ENCODE measurements at places on chromosomes 2 and 18.
A peak's percentile ranks its signal among the peaks of the same experiment; 100 is the strongest.

GRCh38 chr18:27750014-27750413 lies 426.9 kb downstream of the CDH2 start:
- no peak for DNase-seq

DNA sequence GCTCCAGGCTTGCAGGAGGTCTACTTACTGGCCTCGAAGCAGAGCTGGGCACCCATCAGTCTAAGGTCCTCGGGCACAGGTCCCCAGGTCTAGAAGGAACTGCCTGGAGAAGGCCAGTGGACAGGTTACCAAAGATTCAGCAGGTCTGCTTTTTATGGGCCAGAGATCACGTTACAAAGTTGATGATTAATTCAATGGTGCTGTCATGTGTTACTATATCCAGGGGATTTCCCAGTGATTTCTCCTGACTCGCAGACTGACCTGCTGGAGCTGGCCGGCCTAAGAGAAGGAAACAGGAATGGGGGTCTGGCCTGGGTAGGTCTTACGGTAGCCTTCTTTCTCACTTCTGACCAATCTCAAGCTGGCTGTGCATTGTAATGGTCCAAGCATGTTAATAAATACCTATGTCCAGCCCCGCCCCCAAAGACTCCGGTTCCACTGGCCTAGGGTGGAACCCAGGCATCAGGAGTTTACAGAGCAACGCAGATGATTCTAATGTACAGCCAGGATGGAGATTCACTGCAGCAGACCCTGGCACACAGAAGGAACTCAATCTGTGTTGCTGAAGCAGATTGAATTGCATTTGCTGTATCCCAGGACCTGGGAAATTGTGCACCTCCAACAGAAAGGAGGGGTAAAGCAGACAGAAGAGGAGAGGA lies at the start of gene NEURL3:
TSS of gene NEURL3 (minus strand) at position 127 of the 659 bp plus-strand sequence. CDS start at position 56, 71 bp downstream.
- DNase-seq: peak; percentile 54

- DNase-seq: no peak
Observed at GRCh38 chr2:121485039-121485438, 45.6 kb upstream of the RNU4ATAC start.

- no peak for DNase-seq
Observed at GRCh38 chr2:150126839-150127238, 360.6 kb downstream of the RND3 start.

DNA sequence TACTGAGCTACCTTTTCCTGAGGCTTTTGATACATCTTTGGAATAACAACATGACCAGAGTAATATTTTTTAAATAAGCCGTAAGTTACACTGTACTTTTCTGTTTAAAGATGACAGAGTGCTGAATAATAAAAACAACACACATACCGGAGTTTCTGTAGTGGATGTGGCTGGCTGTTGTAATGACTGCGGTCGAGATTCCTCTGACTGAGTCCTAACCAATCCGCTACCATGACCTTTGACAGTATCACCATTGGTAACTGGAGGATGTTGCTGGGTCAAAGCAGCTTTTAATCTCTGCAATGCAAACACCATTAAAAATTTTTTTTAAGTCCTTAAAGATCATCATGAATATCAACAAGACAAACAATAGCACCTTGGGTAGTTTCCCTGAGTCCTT lies 70.7 kb downstream of the ATF2 start:
- no peak for DNase-seq

- DNase-seq: no peak
Observed at GRCh38 chr2:59314031-59314766, 1073.1 kb upstream of the FANCL start.

GRCh38 chr2:111251711-111252110 lies 131.0 kb downstream of the BCL2L11 start:
- DNase-seq: no peak

DNA sequence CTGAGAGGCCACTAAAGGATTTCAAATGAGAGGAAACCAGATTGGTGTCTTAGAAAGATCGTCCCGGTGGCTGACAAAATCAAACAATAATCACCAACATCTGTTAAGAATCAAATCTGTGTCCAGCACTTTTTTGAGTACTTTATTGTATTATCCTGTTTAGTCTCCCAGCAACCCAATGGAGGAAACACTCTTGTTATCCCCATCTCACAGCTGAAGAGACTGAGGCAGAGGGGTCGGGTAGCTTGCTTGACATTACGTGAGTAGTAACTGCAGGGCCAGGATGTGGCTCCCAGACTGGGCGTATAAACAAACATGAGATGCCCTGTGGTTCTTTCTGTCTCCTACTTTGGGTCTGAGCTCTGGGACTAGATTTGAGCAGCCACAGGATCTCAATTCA lies 76.0 kb downstream of the KLHL29 start:
- no peak for DNase-seq

DNA sequence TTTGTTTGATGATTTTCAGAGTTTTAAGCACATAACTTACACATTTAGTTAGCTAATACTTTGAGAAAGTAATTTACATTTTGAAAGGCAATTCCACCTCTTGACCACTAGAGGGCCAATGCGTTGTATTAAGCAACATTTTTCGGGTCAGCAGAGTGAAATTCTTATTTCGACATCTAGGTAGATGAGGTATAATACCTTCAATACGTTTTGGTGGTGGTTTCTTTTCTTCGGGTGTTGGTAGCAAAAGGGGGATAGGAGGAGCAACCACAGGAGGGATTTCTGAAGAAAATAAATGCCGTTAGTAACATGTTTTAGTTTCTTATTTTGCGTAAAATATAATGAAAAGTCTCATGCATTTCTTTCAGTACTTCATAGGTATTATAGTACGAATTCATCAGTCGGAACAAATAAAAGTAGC lies 106.3 kb downstream of the TTN start:
- peak; percentile 60 for DNase-seq

- DNase-seq: no peak
Observed at GRCh38 chr18:26483633-26484032, 64.7 kb downstream of the KCTD1 start.

DNA sequence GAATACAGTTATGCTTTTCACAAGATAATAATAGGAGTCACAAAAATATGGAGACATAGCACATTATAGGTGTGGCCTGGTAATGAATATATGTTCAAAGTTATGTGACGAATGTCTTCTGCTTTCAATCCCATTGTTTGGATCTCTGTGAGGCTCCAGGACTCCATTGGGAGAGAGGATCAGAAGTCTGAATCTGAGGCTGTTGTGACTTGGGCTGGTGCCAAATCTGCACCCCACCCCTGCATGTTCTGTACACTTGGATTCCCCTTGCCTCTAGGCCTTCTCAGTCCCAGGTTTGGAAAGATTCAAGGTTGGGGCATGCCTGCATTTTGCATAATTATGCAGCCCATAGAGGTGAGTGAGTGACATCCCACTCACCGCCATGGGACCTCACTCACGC lies 103.1 kb upstream of the MGAT5 start:
- no peak for DNase-seq

DNA sequence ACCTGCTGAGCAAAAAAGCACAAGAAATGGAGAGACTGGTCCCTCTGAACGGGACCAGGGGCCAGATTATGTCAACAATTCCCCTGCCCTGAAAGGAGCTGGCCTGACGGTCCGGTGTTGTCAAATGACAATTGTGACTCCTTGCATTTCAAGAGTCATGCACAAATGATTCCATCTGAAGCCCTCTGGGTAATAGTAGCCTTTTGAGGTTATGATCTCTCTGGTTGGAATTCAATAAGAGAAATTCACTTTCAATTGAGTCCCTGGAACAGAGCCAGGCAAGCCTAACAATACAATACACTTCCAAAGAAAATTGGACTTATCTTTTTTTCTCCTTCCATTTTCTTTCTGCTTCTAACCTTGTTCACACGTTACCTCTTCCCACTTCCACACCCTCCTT lies 116.9 kb downstream of the C1D start:
- DNase-seq: no peak

DNA sequence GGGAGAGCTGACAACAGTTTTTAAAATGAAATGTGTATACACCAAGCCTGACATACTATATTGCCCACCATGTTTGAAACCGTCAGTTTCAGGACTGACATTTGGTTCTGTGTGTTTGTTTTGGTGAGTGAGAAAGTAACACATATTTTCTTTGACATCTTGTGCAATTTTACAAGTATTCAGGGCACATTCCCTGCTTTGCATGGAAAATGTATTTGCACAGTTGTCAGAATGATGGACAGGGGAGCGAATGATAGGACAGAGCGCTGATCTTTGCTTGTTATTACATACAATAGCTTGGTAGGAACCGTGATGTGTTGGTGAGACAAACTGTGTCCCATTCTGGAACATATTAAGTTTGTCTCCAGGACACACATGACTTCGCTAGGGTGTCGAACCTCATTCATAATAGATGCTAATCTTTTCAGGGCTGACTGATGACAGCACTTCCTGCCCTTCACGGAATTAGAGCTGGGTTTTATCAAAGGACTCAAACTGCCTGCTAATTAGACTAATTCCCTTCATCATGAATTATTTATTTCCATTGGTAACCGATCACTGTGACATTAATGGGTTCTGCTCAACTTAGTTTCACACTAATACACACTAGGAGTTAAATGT lies 158.5 kb downstream of the CDCA7 start:
- DNase-seq: no peak

- DNase-seq: no peak
Observed at GRCh38 chr2:108629417-108629816, 89.9 kb upstream of the RANBP2 start.

- DNase-seq: no peak
Observed at GRCh38 chr18:47964053-47964452, 33.6 kb upstream of the SMAD2 start.

DNA sequence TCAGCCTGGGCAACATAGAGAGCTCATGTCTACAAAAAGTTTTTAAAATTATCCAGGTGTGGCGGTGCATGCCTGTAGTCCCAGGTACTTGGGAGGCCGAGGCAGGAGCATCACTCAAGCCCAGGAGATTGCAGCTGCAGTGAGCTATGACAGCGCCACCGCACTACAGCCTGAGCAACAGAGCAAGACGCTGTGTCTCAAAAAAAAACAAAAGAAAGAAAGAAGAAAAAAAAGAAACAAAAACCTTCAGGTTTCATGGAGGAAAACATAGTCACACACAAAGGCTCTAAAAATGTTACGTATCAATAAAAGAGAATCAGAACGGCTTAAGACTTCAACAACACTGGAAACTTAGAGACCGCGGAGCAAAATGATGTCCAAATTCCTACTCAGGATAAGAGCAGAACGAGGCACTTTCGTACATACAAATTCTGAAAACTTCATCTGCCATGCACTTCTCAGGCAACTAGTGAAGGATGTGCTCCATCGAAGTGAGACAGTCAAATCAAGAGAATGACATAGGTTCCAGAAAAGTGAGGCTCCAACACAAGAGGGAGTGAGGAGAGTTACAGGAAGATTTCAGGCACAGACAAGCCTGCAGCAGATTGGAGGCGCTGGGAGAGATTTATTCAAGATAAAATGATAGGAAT lies 4.4 kb downstream of the HDLBP start:
- DNase-seq: no peak

- no peak for DNase-seq
Observed at GRCh38 chr2:121707344-121707919, 29.2 kb downstream of the NIFK start.

DNA sequence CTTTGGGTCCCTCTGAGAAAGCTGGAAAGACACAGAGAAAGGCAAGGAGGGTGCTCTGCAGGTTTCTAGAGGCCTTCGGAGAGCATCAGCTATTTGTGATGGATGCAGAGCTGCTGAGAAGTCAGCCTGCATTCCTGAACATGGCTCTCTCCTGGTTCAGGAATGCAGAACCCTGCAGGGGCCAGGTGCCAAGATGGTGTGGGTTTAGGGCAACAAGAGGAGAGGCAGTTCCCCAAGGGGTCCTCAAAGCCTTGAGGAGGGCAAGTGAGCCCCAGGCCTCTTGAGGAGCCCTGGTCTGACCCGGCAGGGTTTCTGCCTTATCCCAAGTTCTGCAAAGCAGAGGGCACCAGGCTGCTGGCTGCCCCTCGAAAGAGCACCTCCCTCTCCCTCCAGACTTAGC lies 93.3 kb downstream of the HS1BP3 start:
- no peak for DNase-seq

DNA sequence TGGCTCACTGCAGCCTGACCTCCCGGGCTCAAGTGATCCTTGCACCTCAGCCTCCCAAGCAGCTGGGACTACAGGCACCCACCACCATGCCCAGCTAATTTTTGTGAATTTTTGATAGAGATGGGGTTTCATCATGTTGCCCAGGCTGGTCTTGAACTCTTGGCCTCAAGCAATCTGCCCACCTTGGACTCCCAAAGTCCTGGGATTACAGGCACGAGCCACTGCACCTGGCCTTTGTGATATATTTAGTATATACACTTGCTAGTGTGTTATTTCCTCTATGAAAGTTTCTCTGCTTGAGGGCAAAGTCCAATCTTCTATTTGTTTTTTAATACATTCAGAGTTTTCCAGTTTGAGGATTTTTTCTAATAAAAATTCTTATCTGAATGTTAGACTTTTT lies 119.3 kb downstream of the GALNT3 start:
- no peak for DNase-seq

GRCh38 chr2:104078431-104079157 lies 775.3 kb upstream of the POU3F3 start:
- DNase-seq: no peak

GRCh38 chr2:64943387-64944150 lies 45.6 kb upstream of the SLC1A4 start:
- DNase-seq: no peak

GRCh38 chr18:35459997-35460396 lies 37.8 kb downstream of the INO80C start:
- no peak for DNase-seq

- DNase-seq: no peak
Observed at GRCh38 chr2:241834527-241835210, 24.0 kb downstream of the PDCD1 start.

DNA sequence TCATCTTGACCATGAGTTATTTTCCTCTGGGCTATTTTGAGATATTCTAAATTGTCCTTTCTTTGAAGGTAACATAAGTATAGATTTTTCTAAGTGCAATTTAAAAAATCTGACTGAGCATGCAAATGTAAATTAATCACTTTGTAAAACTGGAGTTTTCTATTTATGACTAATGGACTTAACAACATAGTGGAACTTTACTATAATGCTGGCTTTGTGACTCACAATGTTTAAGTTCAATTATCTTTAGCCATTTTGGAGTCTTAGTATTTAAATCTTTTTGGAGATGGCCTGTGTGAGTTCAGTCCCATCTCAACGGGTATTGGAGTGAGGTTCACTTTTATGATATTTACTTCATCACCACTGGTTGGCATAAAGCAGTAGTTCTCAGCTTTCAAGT lies 35.2 kb upstream of the NOSTRIN start:
- DNase-seq: no peak

GRCh38 chr2:179951680-179952079 lies 55.4 kb downstream of the CWC22 start:
- DNase-seq: no peak

DNA sequence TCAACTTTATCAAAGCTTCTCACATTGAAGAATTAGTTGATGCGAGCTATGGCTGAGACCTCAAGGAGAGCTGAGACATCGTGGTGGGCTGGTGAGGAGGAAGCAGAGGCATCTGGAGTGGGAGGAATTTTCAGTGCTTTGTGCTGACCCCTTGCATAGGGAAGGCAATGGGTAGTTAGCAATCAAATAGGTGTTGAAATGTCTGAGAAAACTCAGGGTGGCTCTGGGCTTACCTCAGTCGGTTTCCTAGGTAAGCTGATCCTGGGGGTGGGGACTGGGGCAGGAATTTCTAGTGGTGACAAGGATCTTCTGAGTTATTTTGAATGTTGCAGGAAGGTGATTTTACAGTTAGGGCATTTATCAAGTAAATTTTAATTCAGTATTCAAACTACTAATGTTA lies 20.7 kb upstream of the DPP10 start:
- DNase-seq: no peak
